ENCODE measurements at places on chromosomes 6 and 20.

- peak; percentile 43 for DNase-seq
Measured at GRCh38 chr6:113873043-113873667, 16.0 kb downstream of the MARCKS start.

- no peak for DNase-seq
Measured at GRCh38 chr6:134925800-134926199, 24.1 kb downstream of the ALDH8A1 start.

DNA sequence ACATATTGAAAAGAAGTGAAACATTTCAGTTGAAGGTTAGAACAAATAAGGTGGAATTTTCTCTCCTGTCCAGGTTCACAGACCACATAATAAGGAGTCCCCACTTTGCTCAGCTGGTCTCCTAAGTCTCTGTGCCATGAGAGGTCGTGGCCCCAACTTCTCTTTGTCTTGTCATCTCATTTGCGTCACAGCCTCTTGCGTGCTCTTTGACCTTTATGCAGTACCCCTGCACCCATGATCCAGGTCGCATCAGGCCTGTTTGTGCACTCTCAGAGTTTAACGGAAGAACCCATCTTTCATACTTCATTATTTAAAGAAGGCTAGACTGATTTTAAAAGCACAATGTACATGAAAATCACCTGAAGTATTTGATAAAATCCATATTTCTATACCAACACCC, 110.4 kb upstream of the BMP2 start:
- no peak for DNase-seq

GRCh38 chr6:115838763-115839401, 221.8 kb downstream of the FRK start:
- DNase-seq, result peak; percentile 40

DNA sequence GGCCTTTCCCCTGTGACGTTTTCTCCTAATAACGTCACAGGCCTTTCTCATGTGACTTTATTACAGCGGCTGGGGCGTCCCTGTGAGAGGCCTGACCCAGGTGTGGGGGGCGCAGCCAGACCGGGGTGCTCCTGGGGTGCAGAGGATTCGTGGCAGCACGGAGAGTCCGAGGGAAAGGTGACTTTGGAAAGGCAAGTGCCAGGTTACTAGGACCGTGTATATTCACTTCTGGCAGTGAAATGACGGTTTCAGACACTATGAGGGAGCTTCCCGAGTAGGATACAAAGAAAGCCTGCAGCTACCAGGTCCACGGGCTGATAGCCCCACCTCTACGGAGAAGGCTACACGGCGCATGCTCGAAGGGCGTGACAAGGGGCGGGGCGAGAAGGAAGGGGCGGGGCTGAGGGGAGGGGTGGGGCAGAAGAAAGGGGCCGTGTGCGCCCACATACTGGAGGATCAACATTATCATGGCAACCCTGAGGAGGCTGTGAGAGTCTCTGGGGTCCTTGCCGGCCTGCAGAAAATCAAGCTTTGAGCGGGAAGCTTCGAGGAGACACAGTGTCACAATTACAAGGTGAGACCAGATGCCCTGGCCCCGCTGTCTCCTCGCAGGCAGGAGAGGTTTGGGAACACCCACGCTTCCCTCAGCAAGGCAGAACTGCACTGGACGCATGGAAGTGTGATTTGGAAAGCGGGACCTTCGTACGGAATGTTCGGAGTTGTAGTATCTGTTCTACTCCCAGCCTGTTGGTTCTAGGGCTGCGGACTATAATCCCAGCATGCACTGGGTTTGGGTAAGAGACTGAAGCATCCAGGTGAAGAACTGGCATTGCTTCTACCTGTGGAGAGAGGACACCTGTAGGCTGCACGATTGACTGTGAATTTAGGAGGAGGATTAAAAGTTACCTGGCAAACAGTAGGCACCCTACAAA, 54.4 kb upstream of the ZNF337 start:
- peak; percentile 12 for DNase-seq

DNA sequence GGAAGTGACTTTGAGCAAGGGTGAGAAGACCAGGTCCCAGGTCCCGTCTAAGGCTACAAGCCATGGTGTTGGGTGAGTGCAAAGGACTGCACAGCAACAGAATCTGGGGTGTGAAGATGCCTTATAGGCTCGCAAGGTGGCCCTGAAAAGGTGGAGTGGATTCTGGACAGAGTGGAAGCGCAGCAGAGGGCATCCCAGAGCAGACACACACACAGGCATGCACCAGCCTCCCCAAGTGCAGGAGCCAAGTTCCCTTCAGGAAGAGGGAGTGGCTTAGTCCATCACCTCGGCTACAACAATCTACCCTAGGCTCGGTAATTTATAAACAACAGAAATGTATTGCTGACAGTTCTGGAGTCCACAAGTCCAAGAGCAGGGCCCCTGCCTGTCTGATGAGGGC, 180.1 kb upstream of the PDE10A start:
- DNase-seq, result no peak

DNA sequence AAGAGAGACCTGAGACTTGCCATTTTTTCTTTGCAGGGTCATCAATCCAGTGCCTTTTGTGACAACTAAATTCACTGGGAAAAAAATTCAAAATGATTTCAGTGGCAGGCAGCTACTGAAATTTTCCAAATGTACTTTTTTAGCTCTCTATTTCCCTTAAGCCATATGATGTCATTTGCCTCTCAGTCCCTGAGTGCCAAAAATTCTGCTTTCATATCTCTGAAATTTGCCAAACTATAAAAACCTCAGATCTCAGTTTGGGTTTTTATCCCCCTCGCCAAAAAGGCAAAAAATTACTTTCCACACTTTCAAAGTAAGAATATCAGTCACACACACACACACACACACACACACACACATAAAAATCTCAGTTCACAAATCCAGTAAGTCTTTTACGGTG, 651.3 kb upstream of the ARID1B start:
- DNase-seq, result no peak

DNA sequence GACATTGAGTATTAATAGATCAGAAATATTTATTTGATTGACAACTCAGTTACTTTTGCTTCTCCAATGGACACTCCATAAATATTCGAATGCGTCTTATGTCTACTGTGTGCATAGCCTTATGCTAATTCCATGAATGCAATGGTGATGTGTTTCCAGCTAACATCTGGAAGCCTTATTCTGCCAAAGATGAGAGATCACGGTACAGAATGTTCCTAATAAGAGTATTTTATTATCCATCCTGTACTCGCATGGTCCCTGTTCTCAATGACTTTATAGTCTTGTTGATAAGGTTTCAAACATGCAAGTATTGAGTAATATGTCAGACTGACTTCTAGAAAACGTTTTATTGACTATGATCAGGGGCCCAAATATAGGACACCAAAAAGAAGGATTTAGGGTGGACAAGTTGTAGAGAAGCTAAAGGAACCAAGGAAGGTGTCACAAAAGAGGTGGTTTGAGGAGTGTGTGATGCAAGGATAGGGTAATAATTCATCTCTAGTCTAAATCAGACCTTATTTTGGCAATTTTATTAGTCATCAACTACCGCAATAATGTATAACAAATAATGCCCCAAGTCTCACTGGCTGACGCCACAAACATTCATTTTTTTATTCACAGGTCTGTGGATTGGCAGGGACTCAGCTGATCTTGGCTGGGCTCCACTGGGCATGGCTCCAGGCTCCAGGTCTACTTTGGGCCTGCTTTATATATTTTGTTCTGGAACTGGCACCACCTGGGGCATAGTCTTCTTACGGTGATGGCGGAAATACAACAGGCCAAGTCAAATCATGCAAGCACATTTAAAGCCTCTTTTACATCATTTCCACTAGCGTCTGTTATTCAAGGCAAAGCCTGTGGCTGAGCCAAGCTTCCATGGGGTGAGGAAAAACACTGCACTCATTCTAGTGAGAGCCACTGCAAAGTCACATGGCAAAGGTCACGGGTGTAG, 24.5 kb upstream of the CD83 start:
- no peak for DNase-seq

- no peak for DNase-seq
Measured at GRCh38 chr6:152293404-152293803, 343.8 kb downstream of the SYNE1 start.

DNA sequence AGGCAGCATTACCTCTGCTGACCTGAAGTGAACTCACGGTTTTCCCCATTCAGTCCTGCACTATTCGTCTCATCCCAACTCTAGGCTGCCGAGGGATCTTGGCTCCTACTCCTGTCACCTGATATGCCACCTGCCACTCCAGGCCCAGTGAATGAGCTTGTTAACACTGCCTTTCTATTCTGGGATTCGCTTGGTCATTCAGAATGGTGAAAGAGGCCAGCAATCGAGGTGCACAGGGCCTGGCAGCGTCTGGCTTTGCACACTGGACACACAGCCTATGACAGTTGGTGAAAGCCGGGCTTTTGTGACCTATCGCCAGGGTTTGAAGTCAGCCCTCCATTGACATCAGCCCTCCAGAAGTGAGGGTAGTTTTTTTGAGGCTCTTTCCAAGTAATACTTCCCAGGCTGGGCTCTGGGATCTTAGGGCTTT, 59.3 kb upstream of the MYL9 start:
- DNase-seq, result no peak

- no peak for DNase-seq
Measured at GRCh38 chr6:45366534-45366933, 11.2 kb downstream of the SUPT3H start.

- DNase-seq, result no peak
Measured at GRCh38 chr6:163026893-163027292, 299.1 kb downstream of the PACRG start.

- no peak for DNase-seq
Measured at GRCh38 chr6:75431379-75431778, 62.2 kb downstream of the FILIP1 start.

- no peak for DNase-seq
Measured at GRCh38 chr6:18457065-18457737, 70.1 kb downstream of the RNF144B start.

DNA sequence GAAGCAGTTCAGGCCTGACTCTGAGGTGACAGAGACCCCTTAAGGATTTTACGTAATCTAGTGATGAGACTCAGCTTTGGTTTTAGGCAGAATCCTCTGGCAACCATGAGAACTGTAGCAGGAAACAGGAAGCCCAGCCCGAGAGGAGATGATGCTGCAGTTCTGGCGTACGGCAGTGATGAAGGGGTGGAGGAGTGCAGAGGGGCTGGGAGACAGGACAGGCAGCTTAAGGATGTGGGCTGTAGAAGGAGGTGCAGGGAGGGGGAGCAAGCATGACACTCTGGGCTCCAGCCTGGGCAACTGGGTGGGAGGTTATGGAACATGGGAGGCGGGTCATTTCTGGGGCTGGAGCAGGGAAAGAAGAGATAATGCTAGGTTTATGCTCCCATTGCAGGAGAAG, 67.1 kb downstream of the LRFN2 start:
- no peak for DNase-seq

- no peak for DNase-seq
Measured at GRCh38 chr20:38957235-38957876, 4.8 kb upstream of the DHX35 start.

DNA sequence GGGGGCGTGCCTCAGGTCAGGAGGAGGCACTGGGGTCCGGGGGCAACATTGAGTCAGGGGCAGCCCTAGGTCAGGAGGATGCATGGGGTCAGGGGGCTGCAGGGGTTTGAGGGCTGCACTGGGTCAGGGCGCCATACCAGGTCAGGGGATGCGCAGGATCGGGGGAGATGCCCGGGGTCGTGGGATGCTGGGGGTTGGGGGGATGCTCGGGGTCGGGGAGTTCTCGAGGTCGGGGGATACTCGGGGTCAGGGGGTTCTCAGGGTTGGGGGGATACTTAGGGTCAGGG, 727 bp upstream of the EXOC2 start:
- no peak for DNase-seq
